Bronchial epithelial cell (primary cell): ENCODE measurements at places on chromosomes 2 and 18.

DNA sequence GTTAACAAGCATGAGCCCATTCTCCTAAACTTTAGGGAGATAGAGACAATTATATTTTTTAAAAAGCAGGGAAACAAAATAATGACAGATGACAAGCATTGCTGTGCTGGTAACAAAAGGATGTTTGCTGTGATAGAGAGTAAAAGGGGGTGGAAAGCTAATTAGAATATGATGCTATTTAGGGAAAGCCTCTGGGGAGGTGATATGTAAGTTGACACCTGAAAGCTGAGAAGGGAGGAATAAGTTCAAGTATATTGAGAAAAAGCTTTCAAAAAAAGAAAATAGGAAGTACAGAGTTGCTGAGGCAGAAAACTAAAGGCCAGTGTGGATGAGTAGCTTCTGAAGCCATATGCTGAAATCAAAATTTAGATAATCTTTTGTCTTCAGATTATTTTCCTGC lies 565.2 kb upstream of the NRXN1 start:
- no peak for DNase-seq

GRCh38 chr2:168639018-168639417 lies 163.4 kb upstream of the NOSTRIN start:
- no peak for DNase-seq

GRCh38 chr18:22283116-22283395 lies 113.7 kb downstream of the GATA6 start:
- no peak for DNase-seq

GRCh38 chr2:44956843-44957242 lies 15.3 kb downstream of the SIX3 start:
- DNase-seq: no peak
